Activated naive CD8-positive, alpha-beta T cell treated with anti-CD3 and anti-CD28 coated beads, Interleukin-2, amount 50 U/mL, for 16 hours (primary cell): ENCODE measurements at places on chromosomes 3 and 15.

DNA sequence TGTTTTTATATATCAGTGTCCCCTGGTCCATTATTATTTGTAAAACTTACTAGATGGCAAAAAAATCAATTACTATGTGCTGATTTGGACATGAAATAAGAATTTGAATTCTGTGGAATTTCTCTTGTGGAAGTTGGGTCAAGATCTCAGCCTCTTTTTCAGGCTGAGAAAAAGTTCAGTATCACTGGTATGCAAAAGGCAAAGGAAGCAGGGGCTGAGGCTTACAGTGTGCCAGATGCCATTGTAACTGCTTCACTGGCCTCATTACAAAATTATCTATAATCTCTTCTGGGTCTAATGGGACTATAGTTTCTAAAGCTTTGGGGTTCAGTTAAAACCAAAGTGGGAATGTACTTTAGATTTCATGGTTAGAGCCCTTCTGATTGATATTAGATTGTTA is 125.9 kb upstream of the SLC7A14 start:
- DNase-seq, result no peak

DNA sequence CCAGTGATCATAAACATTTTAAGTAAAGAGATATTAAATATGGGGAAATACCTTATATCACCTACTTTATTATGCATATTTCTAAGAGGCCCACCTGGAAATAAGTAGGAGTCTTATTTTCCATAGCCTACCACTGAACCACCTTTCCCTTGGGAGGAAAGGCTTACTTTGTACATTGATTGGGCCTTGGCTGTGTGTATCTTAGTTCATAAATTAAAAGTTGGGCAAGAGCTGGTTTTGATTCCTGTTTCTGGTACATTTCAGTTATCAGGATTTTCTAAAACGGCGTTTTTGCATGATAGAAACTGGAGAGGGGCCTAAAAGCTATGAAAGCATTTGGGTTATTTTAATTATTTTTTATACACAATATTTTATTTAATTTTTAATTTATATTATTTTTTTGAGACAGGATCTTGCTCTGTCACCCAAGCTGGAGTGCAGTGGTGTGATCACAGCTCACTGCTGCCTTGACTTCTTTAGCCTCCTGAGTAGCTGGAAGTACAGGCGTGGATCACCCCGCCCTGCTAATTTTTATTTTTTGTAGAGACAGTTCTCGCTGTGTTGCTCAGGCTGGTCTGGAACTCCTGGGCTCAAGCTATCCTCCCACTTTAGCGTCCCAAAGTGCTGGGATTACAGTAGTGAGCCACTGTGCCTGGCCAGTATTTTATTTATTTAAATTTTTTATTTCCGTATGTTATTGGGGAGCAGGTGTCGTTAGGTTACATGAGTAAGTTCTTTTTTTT is 2.6 kb downstream of the GMPS start:
- DNase-seq, result no peak

DNA sequence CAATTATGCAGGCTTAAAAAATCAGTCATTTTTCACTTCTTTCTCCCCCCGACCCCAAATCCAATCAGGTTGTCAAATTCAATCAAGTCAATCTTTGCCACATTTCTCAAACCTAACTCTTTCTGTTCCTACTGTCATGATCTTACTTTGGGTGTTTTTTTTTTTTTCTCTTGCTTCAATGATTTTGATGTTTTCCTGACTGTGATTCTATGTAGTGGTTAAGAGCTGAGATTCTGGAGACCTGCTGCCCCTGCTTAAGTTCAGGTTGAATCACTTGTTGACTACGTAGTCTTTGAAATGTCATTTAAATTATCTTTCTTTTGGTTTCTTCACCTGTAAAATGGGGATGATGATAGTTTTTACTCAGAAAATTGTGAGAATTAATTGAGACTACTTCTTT is 117.5 kb downstream of the TPRG1 start:
- no peak for DNase-seq

- no peak for DNase-seq
These were observed 101.1 kb upstream of the BOC start for GRCh38 chr3:113110267-113110666.

DNA sequence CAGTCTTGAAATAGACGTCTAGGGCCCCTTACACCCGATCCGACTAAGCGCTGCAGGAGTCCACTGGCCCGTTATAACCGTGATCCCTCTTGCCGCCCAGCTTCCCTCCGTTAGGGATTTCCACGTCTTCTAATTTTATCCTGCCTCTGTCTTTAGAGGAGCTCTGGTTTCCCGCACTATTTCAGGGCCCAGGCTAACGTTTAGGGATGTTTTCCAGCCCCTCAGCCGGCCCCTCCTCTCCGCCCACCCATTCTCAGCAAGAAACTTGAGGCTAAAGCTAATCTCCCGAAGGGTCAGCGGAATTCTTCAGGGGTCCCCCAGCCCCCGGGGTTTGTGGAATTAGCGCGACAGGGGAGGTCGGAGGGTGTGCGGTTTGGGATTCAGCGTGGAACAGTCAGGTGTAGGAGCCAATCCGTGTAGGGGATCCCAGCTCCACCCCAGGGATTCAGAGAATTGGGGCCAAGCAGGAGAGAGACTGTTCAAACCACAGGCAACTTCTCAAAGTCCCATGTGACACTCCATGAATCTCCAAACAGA is 1.6 kb downstream of the PTX3 start:
- DNase-seq, result no peak

DNA sequence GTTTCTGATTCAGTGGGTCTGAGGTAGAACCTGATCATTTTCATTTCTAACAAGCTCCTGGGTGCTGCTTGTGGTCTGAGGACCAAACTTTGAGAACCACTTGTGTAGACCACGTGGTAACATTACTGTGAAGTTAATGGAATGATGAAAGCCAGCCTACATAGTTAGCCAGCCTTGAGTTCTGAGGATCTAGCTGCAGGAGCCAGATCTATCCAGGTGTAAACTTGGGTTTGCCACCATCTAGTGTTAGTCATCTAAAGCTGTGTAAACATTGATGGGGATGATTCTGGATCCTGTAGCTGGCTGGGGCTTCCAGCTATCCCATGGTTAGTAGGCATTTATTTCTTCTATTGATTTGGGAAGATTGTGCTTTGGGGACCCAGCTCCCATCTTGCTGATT is 170.0 kb downstream of the TMEM108 start:
- no peak for DNase-seq

DNA sequence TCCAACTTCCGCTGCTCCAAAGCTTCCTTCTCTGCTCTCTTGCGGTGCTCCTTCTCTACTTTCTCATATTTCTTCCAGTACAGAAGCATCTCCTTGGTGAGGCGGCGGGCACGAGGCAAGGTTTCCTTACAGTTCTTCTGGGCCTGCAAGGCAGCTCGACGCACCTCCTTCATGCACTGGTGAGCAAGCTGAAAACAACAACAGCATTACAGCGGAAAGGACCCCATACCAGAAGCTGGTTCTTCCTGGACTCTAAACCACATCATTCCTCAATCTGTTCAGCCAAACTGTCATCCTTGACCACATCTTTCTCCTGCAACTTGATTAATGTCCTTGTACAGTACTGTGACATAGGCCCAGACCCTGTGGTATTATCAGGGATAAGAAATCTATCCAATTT is 36.4 kb downstream of the INO80 start:
- DNase-seq, result no peak

DNA sequence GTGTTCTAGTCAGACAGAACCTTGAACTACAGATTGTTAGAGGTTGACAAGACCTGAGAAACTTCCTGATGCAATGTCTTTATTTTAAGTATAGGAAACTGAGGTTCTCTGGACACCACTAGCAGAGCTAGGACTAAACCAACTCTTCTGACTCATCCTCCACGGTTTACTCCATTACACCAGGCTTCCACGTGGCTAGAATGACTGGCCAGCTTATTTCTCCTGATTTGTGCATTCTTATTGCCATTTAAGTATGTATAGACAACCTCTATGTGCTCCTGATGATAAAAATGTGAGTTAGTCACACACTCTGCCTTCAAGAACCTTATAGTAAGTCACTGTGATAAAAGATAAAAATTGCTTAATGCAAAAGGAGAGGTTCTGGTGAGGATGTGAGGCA is 182.7 kb downstream of the MEX3B start:
- no peak for DNase-seq
